H9 (cell line): ENCODE measurements at places on chromosomes 3 and 15. TPM values are rescaled to one million over a fixed set of nuclear protein-coding genes. Genes with fewer than 3 reads are reported as not detected.

DNA sequence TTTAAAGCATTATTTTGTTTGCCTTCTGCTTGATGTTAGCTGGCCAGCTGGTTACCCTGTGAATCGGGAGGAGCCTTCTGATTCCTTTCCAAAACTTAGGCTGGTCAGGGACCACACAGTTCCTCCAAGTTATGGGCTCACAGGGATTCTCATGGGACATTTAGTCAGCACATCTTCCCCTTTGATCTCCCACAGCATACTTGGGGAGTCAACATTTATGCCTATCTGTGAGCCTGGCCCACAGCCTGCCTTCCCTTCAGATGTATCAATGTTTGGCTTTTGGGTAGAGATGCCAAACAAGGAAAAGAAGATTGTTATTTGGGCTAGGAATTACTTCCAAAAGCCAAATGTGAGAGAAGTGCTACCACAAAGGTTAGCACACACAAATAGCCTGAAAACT, 32.6 kb upstream of the DCP1A start:
- no peaks in the 10 kb centered on the region for H3K27me3 ChIP-seq
- H3K36me3 ChIP-seq = no peaks in the 10 kb centered on the region
- H3K4me1 ChIP-seq = no peaks in the 10 kb centered on the region
- H3K27ac ChIP-seq = no peak overlapping the region
- H3K4me3 ChIP-seq = no peak overlapping the region

DNA sequence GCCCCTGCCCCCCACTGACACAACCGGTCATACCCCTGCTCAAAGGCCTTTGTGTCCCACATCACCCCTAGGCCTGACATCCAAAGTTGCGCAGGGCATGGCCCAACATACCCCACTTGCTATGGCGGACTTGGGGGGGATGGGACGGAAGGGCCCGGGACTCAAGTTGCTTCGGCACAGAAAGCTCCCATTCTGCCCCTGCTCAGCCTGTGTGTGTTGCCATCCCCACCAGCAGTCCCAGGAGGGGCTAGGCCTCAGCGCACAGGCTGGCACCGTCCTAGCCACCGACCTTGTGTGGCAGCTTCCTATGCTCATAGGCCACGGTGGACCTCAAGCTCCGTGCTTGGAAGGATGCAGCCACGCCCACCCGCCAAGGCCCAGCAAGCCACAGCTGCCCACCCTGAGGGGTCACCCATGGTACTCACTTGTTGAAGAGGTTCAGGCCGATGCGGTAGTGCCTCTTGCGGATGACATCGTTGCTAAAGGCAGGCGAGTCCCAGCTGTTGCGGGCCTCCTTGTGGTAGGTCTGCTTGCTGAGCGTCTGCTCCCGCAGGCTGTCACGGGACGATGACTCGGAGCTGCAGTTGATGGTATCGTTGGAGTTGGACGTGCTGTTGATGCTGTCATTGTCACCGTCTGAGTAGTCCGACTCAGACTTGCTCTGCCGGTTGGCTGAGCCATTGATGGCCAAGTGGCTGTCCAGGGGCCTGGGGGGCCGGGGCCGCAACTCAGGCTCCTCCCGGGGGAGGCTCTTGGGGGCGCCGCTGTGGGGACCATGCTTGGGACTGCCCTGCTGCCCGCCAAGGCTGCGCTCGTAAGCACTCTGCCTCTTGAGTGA, 93.9 kb upstream of the RPL32 start:
- H3K36me3 ChIP-seq = peaks cover 11% of the 10 kb centered on the region
- H3K27me3 ChIP-seq = no peaks in the 10 kb centered on the region
- no peak overlapping the region for H3K27ac ChIP-seq

DNA sequence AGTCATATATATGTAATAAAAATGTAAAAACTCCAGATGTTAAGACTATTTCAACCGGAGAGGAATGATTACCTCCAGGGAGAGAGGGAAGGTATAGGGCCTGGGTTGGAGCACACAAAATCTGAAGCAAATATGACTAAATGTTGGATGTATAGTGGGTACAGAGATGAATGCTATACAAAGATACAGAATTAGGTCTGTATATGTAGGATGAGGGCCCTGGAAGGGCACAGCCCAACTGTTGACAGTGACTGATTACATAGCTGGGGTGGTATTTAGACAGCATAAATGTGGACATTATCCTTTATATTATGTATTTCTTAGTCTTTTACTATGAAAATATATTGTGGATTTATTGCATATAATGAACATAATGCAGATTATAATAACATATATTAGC, 94.4 kb upstream of the SPATA12 start:
- no peaks in the 10 kb centered on the region for H3K4me1 ChIP-seq
- H3K4me3 ChIP-seq = no peak overlapping the region
- DNase-seq = no peak
- H3K27ac ChIP-seq = no peak overlapping the region

DUOXA2 gene
- total RNA-seq = not detected in 2 replicates

- H3K4me1 ChIP-seq = no peaks in the 10 kb centered on the region
- DNase-seq = no peak
- no peaks in the 10 kb centered on the region for H3K27me3 ChIP-seq
- peaks cover 5% of the 10 kb centered on the region; the same call in 1 of the 2 replicates for H3K36me3 ChIP-seq
Measured at GRCh38 chr3:123371859-123372685, 76.8 kb downstream of the ADCY5 start.

ITIH4 gene
- 3.0 and 3.4 TPM in 2 replicates for total RNA-seq

TEX55 gene
- not detected in 2 replicates for total RNA-seq

DNA sequence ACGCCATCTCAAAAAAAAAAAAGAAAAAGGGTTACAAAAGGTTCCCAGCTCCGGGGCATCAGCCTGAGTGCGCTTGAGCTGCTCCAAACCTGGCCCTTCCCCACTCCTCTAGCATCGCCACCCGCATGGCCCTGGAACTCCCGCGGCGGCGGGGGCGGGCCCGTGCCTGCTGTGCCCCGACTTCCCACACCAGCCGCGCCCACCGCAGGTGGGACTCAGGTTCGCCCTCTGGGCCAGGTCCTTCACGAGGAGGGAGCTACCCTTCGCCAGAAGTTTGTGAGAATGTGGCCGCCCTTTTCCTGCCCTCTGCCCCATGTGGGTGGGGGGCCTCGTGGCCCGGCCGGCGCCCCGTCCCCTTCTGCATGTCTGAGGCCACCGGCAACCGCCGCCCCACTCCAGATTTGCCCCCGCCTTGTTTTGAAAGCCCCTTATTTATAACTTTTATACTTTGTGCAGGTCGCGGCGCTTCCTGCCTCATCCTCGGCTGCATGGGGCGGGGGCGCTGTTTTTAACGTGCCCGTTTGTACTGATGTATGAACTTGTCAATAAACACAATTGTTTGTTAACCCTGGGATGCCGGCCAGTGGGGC, 507 bp upstream of the JMJD7 start:
- peak overlapping the region; percentile 92 for H3K4me3 ChIP-seq
- no peaks in the 10 kb centered on the region for H3K4me1 ChIP-seq
- no peaks in the 10 kb centered on the region for H3K27me3 ChIP-seq
- no peak overlapping the region for H3K27ac ChIP-seq

DNA sequence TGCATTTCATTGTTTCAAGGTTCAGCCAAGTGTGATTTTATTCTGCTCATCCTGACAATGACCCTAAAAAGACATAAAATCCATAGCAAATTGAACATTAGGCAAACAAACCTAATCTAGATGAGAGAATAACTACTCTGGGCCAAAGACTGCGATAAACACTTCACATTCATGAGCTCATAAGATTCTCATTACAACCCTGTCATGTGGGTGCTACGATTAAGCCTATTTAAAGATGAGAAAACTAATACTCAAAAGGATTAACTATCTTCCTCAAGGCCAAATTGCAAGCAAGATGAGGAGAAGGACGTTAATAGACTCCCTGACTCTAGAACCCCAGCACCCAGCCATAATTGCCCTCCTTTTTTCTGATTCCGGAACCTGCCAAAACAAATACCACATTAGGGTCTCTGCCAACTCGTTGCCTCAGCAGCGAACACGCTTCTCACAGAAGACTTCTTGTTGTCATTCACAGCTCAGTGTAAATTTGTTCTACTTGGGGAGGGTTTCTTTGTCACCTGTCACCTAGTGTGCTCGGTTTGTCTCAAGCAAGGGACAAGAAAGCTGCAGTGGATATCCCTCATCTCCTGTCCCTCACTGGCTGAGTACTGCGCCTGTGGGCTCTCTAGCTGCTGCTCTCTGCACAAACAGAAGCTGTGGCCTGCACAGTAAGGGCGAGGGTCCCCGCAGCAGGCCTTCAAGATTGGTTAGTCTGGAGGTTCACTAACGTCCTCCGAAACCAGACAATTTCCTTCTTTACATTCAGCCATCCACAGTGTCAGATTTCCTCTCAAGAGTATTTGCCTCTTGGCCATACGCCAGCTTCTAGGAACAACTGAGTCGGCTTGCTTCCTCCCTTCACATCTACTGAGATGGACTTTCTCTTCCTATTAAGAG, 200.0 kb upstream of the UBE2E2 start:
- no peak overlapping the region for H3K4me3 ChIP-seq
- no peak overlapping the region for H3K27ac ChIP-seq
- H3K27me3 ChIP-seq = no peaks in the 10 kb centered on the region
- DNase-seq = no peak

GRCh38 chr3:45441584-45442310, 53.4 kb downstream of the LARS2 start:
- H3K27ac ChIP-seq = no peak overlapping the region
- DNase-seq = no peak
- H3K27me3 ChIP-seq = no peaks in the 10 kb centered on the region
- peaks cover 7% of the 10 kb centered on the region; the same call in 1 of the 2 replicates for H3K4me1 ChIP-seq

DNA sequence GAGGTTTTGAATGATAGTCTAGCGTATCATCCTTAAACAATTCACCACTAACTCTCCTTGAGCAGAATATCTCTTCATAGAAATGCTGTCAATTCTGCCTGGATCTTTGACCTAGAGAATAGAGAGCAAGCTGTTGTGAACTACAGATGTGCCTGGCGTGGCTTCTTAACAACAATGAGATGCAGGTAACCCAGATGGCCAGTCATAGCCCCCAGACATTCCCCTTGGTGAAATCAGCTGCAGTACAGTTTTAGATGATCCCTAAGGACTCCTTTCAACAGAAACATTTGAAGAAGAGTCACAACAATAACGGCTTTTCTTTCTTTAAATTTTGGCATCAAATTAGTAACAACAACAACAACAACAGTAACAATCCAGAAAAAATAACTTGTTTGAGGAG, 1041.3 kb downstream of the ROBO1 start:
- no peaks in the 10 kb centered on the region for H3K27me3 ChIP-seq
- no peak overlapping the region for H3K27ac ChIP-seq
- DNase-seq = no peak
- no peak overlapping the region for H3K4me3 ChIP-seq

DNA sequence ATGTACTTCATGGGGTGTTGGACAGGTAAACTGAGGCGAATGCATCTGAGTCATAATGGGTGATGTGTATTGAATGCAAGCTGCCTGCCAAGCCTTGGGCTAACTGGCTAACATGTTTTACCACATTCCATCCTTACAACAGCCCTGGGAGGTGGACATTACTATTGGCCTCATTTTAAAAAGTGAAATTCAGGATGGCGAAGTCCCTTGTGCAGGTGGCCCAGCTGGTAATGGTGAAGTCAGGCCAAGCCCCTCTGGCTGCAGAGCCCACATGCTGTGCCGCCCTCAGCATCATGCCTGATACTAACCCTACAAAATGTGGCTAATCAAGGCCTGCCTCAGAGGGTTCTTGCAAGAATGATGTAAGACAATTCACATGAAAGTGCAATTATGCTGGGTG, 60.0 kb upstream of the CHD2 start:
- H3K27ac ChIP-seq = no peak overlapping the region
- no peak overlapping the region for H3K4me3 ChIP-seq
- no peaks in the 10 kb centered on the region for H3K27me3 ChIP-seq
- H3K4me1 ChIP-seq = no peaks in the 10 kb centered on the region; the same call in 1 of the 2 replicates
- no peaks in the 10 kb centered on the region for H3K36me3 ChIP-seq

- H3K36me3 ChIP-seq = no peaks in the 10 kb centered on the region
- no peak overlapping the region for H3K4me3 ChIP-seq
- no peak for DNase-seq
- no peaks in the 10 kb centered on the region for H3K4me1 ChIP-seq
- no peak overlapping the region for H3K27ac ChIP-seq
- H3K27me3 ChIP-seq = no peaks in the 10 kb centered on the region
Measured at GRCh38 chr3:122313281-122313680, 11.8 kb upstream of the CSTA start.

ACSBG1 gene
- total RNA-seq = 2.2 and 3.2 TPM in 2 replicates

VILL gene
- total RNA-seq = 3.2 and 3.8 TPM in 2 replicates

CX3CR1 gene
- 0.09 TPM in 1 of 2 replicates, not detected in the other for total RNA-seq

ANKRD63 gene
- 0.26 and 0.46 TPM in 2 replicates for total RNA-seq

SLC12A1 gene
- total RNA-seq = 0.04 and 0.07 TPM in 2 replicates

GRCh38 chr3:121411523-121411922, 134.3 kb downstream of the POLQ start:
- no peak overlapping the region for H3K4me3 ChIP-seq
- DNase-seq = no peak
- no peaks in the 10 kb centered on the region for H3K27me3 ChIP-seq
- no peaks in the 10 kb centered on the region for H3K36me3 ChIP-seq

- DNase-seq = no peak
- H3K27me3 ChIP-seq = peaks cover 8% of the 10 kb centered on the region; the same call in 1 of the 2 replicates
- H3K36me3 ChIP-seq = peaks cover 9% of the 10 kb centered on the region; the same call in 2 of the 3 replicates
- no peak overlapping the region for H3K27ac ChIP-seq
- no peaks in the 10 kb centered on the region; the same call in 1 of the 2 replicates for H3K4me1 ChIP-seq
Measured at GRCh38 chr3:190517687-190518086, 3.8 kb downstream of the IL1RAP start.

ANKUB1 gene
- not detected in 2 replicates for total RNA-seq

DBR1 gene
- 20.8 and 21.6 TPM in 2 replicates for total RNA-seq

DNA sequence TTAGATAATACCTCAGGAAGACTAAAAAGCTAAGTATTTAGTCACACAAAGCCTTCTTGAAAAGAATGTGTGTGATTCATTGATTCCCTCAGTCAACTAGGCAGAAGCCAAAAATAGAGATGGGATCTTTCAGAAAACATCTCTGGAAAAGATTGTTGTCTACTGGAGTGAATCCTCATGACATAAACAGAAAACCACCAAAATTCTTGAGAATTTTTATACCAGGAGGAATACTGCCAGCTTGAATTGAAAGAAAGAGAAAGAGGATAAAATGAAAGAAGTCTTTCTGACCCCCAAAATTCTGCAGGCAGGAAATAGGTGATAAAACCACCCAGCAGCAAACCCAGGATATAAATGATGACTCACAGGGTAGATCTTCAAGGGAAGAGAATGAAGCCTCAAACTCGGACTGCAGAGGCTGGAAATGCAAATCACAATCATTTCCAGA, 363.1 kb upstream of the PLSCR5 start:
- no peak overlapping the region for H3K27ac ChIP-seq
- no peaks in the 10 kb centered on the region for H3K36me3 ChIP-seq
- DNase-seq = no peak
- no peak overlapping the region for H3K4me3 ChIP-seq
- H3K4me1 ChIP-seq = no peaks in the 10 kb centered on the region
- no peaks in the 10 kb centered on the region for H3K27me3 ChIP-seq

DNA sequence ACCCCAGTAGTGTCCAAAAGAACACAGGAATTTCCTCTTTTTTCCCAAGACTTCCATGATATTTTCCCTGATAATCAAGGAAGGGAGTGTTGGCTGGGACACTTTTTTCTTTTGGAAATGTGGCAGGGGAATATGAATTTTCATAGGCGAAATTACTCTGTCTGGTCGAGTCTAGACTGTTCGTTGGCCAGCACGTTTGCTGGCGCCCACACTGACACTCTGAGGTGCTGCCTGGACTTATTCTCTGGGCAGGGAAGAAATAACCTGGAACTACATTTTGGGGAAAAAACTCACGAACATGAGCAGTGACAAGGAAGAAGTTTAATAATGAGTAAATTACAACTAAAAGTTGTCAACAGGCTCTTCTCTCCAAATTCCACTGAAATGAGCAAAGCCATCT, 209.3 kb upstream of the CTDSPL start:
- no peak overlapping the region for H3K27ac ChIP-seq
- H3K4me1 ChIP-seq = no peaks in the 10 kb centered on the region
- H3K27me3 ChIP-seq = no peaks in the 10 kb centered on the region
- H3K4me3 ChIP-seq = no peak overlapping the region

GRCh38 chr15:56342653-56343052, 22.6 kb upstream of the TEX9 start:
- DNase-seq = no peak
- no peak overlapping the region for H3K27ac ChIP-seq
- H3K4me1 ChIP-seq = no peaks in the 10 kb centered on the region
- no peaks in the 10 kb centered on the region for H3K27me3 ChIP-seq
- no peaks in the 10 kb centered on the region for H3K36me3 ChIP-seq
